ENCODE measurements at places on chromosomes 2 and 18.

DNA sequence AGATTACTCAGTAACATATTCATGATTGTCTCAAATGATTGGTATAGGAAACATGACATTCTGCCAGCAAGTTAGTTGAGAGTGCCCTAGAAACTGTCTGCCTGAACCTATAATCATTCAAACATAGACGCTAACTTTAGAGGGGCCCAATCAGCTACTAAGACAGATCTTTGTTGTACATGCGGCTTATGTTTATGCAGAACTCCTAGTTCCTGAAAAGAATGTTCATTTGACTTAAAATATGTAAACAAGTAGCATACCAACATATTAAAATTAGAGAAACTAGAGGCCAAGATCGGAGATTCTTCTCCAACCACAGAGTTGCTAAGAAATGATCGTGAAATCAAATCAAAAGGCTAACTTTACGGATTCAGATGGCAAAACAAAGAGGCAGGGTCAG is 4.2 kb upstream of the METAP1D start:
- DNase-seq = no peak

- DNase-seq = no peak
Measured at GRCh38 chr2:98515250-98515991, 70.8 kb downstream of the INPP4A start.

DNA sequence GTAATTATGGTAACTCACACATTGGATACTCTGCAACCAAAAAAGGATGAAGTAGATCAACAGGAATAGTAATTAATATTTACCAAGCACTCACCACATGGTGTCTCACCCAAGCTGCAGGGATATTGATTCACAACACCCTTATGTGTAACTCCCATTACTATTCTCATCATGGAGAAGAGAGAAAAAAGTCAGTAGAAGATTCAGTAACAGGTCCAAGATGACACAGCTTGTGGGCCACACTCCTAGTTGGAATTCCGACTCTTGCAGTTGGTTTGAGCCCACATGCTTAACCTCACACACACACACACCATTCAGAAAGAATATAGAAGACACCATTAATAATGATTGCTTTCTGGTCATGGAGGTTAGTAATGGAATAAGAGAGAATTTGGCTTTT is 1.7 kb upstream of the MLPH start:
- no peak for DNase-seq

DNA sequence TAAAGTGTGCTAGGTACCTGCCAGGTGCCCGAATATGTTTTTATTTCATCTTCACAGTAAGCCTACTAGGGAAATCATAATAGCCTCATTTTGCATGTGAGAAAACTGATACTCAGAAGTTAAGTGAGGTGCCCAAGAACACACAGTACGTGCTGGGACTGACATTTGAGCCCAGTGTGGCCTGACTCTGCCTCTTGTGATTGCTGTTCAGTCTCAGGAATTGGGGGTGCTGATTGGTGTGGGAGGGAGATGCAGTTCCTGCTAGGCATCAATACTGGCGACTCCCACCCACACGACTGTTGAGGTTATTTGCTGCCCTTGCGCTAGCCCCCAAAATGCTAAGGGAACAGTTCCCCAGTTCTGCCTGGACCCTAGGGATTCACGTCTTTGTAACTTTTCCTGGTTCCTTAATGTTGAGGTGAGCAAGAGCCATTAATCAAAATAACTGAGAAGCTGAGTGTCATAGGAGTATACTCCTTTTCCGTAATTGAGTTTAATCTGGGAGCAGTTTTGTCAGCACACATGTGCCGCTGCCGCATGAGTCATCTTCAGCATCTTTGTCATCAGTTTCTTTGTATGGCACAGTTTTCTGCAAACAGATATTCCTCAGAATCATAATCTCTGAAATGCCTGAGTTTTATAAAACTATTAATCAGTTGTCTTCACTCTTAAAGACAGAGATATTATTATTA is 120.7 kb downstream of the NCK2 start:
- DNase-seq = no peak

DNA sequence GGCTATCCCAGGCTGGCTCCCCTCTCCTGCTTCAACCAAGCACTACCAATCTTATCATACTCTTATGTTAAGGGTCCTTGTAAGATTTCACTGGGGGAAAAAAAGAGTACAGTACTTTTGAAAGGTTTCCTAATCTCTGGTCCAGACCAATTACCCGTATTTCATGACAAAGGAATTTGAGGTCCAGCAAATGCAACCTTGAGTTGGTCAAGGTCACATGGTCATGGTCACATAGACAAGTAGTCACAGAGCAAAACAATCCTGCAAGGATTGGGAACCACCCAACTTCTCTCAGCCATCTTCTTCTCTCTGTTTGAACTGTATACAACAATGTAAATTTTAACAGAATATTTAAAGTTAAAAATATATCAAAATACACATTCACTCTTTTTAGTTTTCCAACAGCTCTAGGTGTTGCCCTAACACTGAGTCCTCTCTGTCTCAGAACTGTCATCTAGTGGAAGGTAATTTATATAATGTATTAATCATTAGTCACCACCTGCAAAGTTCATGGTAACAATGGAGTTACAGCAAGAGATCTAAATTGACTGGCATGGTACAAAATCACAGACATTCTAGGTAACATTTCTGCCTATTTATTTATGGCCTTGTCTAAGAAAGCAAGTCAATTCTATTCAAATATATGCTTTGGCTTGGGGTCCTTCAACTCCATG is 21.5 kb downstream of the DTNB start:
- no peak for DNase-seq

- DNase-seq = no peak
Measured at GRCh38 chr18:23900994-23901393, 113.6 kb upstream of the TTC39C start.

All from stimulated activated CD4-positive, alpha-beta T cell treated with anti-CD3 and anti-CD28 coated beads, Interleukin-15, amount 100 ng/mL, for 1 hour (primary cell).